ENCODE measurements at places on chromosomes 4 and X.

DNA sequence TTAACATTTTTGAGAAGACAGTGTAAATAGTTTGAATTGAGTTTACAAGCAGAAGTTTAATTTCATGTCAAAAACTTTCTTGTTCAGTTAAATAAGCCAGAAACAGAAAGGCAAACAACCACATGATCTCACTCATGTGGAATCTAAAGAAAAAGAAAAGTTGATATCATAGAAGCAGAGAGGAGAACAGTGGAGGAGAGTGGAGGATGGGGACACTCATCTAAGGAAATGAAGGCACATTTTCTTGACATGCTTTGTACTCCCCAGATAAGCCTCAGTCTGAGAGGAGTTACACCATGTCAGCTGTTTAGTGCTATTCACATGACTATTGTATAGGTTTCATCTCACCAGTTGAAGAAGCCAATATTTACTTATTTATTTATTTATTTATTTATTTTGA is 13.5 kb downstream of the SNCA start:
- no peak for DNase-seq

DNA sequence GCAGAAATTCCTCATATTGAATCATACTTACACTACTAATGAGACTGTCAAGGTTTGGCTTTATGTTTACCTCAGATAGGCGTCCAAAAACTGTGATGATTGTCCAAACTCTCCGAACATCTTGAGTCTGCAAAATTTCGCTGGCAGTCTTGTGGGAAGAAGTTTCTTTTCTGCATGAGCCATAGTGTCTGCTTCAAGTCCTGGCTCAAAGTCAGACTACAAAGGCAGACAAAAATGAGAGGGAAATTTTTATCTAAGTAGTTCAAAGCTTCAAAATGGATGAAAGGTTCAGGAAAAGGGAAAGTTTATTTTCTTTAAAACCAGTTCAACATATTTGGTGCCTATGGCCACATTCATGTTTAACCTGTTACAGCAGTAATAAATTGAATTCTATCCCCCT is 40.7 kb downstream of the PALLD start:
- no peak for DNase-seq

DNA sequence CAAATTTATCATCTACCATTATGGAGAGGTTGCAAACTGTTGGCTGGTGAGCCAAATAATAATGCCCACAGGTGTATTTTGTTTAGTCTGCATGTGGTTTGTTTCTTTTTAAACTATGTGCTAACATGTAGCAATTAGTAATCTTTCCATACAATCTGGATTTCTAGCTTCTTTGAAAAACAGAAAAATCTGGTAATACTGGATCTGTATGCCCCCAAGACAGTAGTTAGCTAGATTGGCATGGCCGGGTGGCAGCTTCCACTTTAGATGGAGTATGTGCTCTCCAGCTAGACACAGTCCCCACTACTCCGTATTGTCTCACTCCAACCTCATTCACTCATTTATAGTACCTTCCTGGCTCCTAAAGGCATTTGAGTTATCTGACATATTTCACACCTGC is 91.3 kb downstream of the NHSL2 start:
- DNase-seq: no peak

- no peak for DNase-seq
These were observed 10.1 kb downstream of the IDS start for GRCh38 chrX:149494844-149495565.

- DNase-seq: no peak
These were observed 145.0 kb upstream of the LEF1 start for GRCh38 chr4:108313546-108314339.

DNA sequence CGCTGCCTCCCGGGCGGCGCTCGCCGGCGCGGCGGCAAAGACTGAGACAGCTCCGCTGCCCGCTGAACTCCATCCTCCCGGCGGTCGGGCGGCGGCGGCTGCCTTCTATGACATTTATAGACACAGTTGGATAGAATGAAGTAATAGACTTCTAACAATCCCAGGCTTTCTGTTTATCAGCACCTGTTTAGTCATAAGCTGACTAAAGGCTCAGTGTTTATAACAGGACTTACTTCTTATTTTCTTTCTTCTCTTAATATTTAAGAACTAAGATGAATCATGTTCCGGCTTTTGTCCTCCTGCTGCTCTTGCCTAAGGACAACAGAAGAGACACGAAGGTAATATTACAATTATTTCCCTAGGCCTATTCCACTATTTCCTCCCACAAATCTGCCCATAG is 3.9 kb downstream of the ARL13A start:
- DNase-seq: no peak

DNA sequence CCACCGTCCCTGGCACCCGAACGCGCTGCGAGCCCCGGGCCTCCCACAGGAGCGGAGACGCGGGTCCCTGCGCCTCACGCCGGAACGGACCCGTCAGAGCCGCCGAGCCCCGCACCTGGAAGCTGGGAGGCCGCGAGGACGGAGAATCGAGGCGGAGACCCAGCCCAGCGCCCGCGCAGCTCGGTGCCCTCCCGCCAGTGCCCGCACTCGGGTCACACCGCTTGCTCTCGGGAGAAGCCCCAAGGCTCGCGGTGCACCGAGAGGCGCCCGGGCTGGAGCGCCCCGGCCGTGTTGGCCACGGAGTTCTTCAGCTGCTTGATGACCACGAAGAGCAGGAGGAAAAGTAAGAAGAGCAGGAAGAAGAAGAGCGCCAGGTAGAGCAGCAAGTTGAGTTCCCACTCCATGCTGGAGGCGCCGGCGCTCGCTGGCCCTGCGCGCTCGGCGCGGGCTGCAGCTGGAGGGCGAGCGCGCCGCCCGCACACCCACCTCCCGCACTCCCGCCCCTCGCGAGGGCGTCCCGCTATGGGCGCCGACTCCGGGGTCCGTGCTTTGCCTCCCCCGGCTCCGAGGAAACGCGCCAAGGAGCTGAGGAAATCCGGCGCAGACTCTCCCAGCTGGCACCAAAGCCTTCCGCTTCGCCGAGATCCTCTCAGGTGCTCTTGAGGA is at the start of gene SMIM43:
Gene SMIM43 (minus strand): TSS at position 463 of the 666 bp plus-strand sequence. CDS start 59 bp downstream, at position 404.
- DNase-seq: no peak

GRCh38 chr4:165398570-165398969 is 19.8 kb downstream of the CPE start:
- no peak for DNase-seq

- no peak for DNase-seq
These were observed 314.9 kb upstream of the TRAM1L1 start for GRCh38 chr4:117400039-117400835.
